ENCODE measurements at places on chromosomes 4 and X.

DNA sequence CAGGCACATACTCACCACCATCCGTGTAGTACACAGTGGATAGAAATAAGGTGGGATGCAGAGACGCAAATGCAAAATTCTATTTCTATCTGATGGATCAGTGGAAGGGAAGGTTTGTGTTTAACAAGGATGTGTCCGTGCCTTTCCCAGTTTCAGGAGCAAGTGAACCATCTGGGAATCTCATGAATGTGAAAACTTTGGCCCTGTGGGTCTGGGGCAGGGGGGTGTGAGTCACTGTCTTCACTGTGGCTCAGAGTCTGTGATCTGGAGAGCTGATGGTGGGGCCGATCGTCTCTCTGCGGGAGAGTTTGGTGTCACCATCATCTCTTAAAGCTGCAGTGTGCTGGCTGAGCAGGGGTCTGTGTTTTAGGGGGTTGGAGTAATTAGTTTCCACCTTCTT, 179.3 kb upstream of the STS start:
- DNase-seq, result no peak

DNA sequence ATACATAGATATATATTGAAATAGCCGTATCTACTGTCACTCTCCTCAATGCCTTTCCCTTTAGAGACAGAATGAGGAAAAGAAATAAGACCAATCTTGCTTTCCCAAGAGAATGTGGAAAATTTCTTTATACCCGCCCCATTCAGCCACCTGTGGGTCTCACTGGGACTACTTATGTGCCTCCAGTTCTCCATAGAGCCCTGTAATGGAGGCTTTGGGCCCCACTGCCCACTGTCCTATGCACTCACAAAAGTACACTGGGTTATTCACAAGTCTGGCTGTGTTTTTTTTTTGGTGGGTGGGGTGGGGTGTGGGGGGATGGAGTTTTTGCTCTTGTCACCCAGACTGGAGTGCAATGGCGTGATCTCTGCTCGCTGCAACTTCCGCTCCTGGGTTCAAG, 70.4 kb upstream of the ELOVL6 start:
- no peak for DNase-seq

DNA sequence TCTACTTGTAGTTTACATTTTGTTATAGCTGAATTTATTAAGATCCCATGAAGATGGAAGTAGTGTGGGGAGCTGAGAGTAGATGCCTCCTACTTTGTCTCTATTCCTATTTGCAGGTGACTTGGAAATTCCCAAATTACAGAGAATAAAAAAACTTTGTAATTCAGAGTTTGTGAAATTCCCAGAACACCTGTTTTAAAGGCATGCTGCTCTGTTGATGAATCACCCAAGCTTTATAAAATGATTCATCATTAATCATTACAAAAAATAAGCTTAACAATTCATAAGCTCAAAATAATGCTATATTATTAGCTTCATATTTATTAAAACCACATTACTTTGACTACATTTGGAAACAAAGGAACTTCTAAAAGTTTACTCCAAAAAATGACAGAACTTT, 856.3 kb downstream of the RPA4 start:
- DNase-seq, result no peak

- no peak for DNase-seq
Observed at GRCh38 chr4:151329217-151330007, 4.0 kb upstream of the SH3D19 start.

- DNase-seq, result no peak
Observed at GRCh38 chrX:109537324-109537665, 651 bp downstream of the NXT2 start.

- DNase-seq, result no peak
Observed at GRCh38 chrX:17433965-17434364, 59.0 kb downstream of the NHS start.

DNA sequence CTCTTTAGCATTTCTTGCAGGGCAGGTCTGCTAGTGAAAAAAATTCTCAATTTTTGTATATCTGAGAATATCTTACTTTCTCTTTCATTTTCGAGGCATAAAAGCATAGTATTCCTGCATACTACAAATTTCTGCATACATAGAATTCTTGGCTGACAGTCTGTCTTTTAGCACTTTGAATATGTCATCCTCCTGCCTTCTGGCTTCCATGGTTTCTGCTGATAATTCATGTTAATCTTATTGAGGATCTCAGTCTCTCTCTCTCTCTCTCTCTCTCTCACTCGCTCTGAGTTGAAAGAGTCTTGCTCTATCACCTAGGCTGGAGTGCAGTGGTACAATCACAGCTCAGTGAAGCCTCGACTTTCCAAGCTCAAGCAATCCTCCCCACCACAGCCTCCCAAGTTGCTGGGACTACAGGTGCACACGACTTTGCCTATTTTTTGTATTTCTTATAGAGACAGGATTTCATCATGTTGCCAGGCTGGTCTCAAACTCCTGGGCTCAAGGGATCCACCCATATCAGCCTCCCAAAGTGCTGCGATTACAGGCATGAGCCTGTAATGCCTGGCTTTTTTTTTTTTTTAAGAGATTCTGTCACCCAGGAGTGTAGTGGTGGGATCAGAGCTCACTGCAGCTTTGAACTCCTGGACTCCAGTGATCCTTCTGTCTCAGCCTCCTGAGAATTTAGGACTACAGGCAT, 161.3 kb downstream of the FNIP2 start:
- no peak for DNase-seq

- DNase-seq, result no peak
Observed at GRCh38 chrX:43551590-43551989, 104.5 kb upstream of the MAOA start.

- DNase-seq, result no peak
Observed at GRCh38 chr4:55253948-55254593, 92.0 kb upstream of the SRD5A3 start.

GRCh38 chrX:21747558-21747957, 10.4 kb downstream of the SMPX start:
- no peak for DNase-seq

GRCh38 chr4:8228319-8229250, 29.5 kb downstream of the SH3TC1 start:
- DNase-seq, result peak; percentile 69

GRCh38 chr4:103011378-103012025, 8.0 kb downstream of the SLC9B1 start:
- DNase-seq, result no peak

- DNase-seq, result no peak
Observed at GRCh38 chr4:112923516-112923915, 125.9 kb upstream of the ANK2 start.

DNA sequence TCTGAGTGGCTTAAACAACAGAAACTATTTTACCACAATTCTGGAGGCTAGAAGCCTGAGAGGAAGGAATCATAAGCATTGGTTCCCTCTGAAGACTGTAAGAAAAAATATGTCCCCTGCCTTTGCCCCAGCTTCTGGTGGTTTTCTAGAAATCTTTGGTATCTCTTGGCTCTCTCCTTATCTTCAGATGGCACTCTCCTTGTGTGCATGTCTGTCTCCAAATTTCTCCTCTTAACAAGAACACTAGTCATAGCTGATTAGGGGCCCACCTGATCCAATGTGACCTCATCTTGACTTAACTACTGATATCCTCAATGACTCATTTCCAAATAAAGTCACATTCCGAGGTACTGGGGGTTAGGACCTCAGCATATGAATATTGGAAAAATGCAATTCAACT, 635.0 kb upstream of the NR3C2 start:
- DNase-seq, result no peak

GRCh38 chrX:119573840-119574393, 446 bp upstream of the UBE2A start:
- DNase-seq, result peak; percentile 68

DNA sequence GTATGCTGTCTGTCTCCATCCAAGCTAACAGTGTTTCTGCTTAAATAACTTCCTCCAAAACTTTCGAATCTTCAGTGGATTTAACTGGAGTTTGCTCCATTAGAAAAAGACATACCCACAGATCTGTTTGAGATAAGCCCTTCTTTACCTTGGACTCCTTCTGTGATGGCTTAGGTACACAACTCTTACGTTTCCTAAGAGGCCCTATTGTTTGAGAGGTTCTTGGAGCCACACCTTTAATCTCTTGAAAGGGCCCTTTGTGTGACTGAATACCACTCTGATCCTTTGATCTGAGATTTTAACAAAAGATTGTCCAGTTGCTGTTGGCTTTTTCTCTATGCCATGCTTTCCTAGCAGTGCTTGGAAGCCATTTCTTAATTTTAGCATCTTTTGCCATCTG, 92.5 kb downstream of the AKAP4 start:
- no peak for DNase-seq

GRCh38 chr4:171978216-171978615, 165.0 kb downstream of the GALNTL6 start:
- DNase-seq, result no peak

DNA sequence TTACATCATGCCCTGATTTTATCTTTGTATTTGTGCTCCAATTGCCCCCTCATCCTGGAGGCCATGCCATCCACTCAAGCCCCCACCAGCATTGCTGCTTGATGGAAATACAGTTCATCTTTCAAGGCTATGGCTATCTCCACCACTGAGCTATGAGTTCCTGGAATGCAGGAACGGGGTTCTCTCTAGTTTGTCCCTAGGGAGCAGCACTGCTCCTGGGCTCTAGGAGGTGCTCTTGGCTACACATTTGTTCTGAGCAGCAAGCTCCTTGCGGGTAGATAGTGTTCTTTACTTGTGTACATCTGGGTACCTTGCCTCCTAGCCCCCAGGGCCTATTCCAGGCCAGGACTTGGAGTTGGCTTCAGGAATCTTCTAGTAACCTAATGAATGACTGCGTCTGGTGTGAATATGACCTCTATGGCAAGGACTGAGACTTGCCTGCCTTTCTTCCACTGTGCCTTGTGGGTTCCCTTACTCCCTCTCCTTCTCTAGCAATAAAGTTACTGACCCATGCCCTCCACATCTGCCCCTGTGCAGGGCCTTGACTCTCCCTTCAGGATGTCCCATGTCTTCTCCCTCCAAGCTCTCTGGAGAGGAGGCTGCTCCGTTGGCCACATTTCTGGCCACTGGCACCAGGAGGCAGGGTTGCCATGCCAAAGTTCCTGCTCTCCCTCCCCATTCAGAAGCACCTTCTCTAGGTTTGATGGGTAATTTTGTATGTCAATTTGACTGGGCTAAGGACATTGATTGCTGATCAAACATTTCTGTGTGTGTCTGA, 7.6 kb downstream of the CITED1 start:
- DNase-seq, result peak; percentile 24

GRCh38 chr4:170589597-170590191, 499.9 kb upstream of the AADAT start:
- DNase-seq, result peak; percentile 30

DNA sequence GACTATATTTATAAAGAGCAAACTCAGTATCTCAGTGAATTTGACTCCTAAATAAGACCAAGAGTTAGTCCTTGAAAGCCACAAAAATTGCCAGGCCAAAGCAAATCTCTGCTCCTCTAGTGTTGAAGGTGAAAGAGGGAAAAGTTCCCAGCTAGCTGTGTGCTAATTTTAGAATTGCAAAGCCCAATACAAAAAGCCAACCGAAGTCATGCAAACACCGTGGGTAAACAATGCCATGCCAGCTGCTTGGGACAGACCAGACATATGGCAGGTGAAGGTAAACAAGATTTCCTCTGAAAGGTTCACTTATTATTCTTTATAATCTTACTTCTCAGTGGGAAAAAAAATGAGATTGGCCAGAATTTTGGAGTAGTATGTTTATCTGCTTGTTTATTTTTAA, 80.5 kb upstream of the LNX1 start:
- no peak for DNase-seq

- DNase-seq, result no peak
Observed at GRCh38 chrX:123756320-123756719, 23.5 kb upstream of the THOC2 start.

- DNase-seq, result no peak
Observed at GRCh38 chr4:138668309-138668708, 347.3 kb upstream of the NOCT start.

GRCh38 chrX:30875957-30876356, 13.1 kb downstream of the TAB3 start:
- DNase-seq, result no peak

- DNase-seq, result no peak
Observed at GRCh38 chr4:121156822-121157769, 7.0 kb downstream of the TNIP3 start.

DNA sequence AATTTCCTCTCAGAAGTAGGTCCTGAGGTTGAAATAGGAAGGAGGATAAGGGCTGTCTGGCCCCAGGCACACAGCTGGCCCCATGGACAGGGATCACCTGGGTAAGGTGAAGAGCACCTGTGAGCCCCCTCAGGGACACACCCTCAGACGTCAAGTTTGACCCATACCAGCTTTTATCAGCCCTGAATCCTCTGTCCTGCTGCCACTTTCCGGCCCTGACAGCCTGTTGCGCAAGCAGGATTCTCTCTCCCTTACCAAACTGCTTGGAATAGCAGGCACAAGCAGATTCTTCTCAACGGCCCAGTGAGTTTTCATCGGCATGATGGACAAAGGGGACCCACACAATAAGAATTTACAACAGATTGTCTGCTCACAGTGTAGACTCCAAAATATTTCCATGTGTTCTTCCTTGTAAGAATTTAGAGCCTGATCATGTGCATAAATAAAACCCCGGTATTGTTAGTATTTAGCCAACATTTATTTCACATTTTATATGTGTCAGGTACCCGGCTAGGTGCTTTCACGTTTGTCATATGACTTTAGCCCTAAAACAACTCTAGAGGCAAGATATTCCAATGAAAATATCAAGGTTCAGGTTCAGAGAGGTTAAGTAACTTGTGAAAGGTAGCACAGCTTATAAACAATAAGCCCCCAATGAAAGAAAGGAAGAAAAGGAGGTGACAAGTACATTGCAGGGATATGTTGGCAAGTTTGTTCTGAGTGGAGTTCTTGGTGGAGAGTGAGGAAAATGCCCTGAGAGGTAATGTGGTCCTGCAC, 107.2 kb upstream of the KIT start:
- no peak for DNase-seq

DNA sequence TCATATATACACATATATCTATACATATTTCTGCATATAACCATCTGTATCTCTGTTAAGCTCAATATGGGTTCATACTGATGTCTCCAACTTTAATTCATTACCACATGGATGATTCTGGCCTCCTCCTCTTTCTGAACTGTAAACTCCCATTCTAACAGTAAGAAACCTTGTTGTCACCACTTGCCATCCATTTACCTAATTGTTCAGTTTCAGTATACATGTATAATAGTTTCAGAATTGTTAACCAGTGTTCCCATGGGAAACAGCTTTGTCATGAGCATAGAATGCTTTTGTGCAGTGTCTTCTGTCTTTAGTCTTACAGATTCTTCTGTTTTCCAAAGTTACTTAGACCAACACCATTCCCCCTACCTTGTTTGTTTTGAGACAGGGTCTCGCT, 35.9 kb downstream of the SLC9A6 start:
- DNase-seq, result no peak

- no peak for DNase-seq
Observed at GRCh38 chrX:68203211-68203610, 230.1 kb downstream of the OPHN1 start.

- no peak for DNase-seq
Observed at GRCh38 chr4:182930889-182931288, 13.7 kb upstream of the DCTD start.
